IMR-90 (cell line): ENCODE measurements at places on chromosomes 12 and 14. TPM values are rescaled to one million over a fixed set of nuclear protein-coding genes. Genes with fewer than 3 reads are reported as not detected.

Gene KRT74
- total RNA-seq: not detected in 2 replicates

Gene OTUB2
- total RNA-seq: 2.2 and 2.5 TPM in 2 replicates

Gene GPRC5A
- 49.6 and 49.7 TPM in 2 replicates for total RNA-seq

Gene CLEC4A
- 0.28 TPM in 1 of 2 replicates, not detected in the other for total RNA-seq

Gene TMEM132D
- not detected in 2 replicates for total RNA-seq

Gene KLRC1
- not detected in 2 replicates for total RNA-seq

Gene LUM
- total RNA-seq: 46.1 and 50.0 TPM in 2 replicates

Gene DTX1
- not detected in 2 replicates for total RNA-seq

Gene KIF26A
- total RNA-seq: not detected in 2 replicates

Gene ARMH4
- 4.4 and 5.6 TPM in 2 replicates for total RNA-seq

Gene WSCD2
- not detected in 2 replicates for total RNA-seq

DNA sequence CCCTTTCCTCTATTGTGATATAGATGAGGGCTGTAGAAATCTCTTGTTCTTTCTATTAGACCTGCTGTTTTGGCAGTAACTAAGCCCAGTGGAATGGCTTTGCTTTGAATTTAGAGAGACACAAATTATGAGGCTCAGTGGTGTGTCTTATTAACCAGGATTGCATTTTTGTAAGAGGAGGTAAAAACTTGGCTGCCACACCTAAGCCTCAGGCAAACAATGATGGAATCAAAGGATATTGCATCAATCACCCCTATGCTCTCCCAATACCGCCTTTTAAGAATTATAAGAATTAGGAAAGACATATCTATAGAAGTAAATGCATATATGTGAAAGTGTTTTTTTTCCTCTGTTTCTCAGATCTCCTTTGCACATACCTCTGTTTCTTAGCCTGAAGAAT is 63.3 kb downstream of the ACSS3 start:
- H3K4me1 ChIP-seq: no peaks in the 10 kb centered on the region
- no peaks in the 10 kb centered on the region for H3K27me3 ChIP-seq
- no peak overlapping the region for H3K4me3 ChIP-seq
- H3K27ac ChIP-seq: no peak overlapping the region

- H3K27me3 ChIP-seq: no peaks in the 10 kb centered on the region; the same call in 1 of the 2 replicates
- no peak overlapping the region for H3K27ac ChIP-seq
These were observed 91.8 kb downstream of the ESRRB start for GRCh38 chr14:76467711-76468155.

GRCh38 chr12:100753837-100754236 is 40.7 kb upstream of the ANO4 start:
- DNase-seq: peak; percentile 11
- no peak overlapping the region for H3K4me3 ChIP-seq
- H3K4me1 ChIP-seq: no peaks in the 10 kb centered on the region

- no peaks in the 10 kb centered on the region for H3K27me3 ChIP-seq
- DNase-seq: no peak
- no peaks in the 10 kb centered on the region for H3K36me3 ChIP-seq
These were observed 404.2 kb downstream of the RGS6 start for GRCh38 chr14:72336311-72336980.

DNA sequence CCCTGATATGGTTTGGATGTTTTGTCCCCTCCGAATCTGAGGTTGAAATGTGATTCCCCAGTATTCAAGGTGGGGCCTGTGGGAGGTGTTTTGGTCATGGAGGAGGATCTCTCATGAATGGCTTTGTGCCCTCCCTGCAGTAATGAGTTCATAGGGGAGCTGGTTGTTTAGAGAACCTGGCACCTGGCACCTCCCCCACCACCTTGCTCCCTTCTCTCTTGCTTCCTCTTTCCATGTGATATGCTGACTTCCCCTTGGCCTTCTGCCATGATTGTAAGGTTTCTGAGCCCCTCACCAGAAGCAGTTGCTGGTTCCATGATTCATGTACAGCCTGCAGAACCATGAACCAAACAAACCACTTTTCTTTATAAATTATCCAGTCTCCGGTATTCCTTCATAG is 32.6 kb downstream of the CD163L1 start:
- no peak overlapping the region for H3K4me3 ChIP-seq
- H3K27ac ChIP-seq: no peak overlapping the region
- H3K36me3 ChIP-seq: no peaks in the 10 kb centered on the region
- no peaks in the 10 kb centered on the region for H3K4me1 ChIP-seq
- no peak for DNase-seq

DNA sequence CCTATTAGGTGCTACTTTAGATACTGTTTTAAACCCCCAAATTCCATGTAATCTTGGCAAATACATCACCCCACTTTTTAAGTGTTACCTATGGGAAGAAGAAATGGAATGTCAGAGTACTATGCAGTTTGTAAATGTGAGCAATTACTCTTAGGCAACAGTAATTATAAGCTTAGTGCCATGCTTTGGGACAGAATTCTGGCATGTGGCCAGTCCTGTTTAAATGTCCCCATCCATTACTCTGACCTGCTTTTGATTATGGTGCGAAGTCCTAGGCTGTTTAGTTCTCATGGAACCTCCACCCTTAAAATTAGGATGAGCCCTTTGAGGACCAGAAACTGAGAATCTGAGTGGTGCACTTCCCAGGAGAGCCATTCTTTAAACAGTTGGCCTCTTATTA is 321.4 kb upstream of the RGS6 start:
- H3K36me3 ChIP-seq: no peaks in the 10 kb centered on the region
- no peak overlapping the region for H3K27ac ChIP-seq
- no peak overlapping the region for H3K4me3 ChIP-seq
- no peaks in the 10 kb centered on the region for H3K27me3 ChIP-seq

GRCh38 chr14:26328791-26329190 is 269.0 kb downstream of the NOVA1 start:
- no peak for DNase-seq
- H3K27me3 ChIP-seq: no peaks in the 10 kb centered on the region
- H3K4me1 ChIP-seq: no peaks in the 10 kb centered on the region
- no peak overlapping the region for H3K27ac ChIP-seq
- no peak overlapping the region for H3K4me3 ChIP-seq
- H3K36me3 ChIP-seq: no peaks in the 10 kb centered on the region

DNA sequence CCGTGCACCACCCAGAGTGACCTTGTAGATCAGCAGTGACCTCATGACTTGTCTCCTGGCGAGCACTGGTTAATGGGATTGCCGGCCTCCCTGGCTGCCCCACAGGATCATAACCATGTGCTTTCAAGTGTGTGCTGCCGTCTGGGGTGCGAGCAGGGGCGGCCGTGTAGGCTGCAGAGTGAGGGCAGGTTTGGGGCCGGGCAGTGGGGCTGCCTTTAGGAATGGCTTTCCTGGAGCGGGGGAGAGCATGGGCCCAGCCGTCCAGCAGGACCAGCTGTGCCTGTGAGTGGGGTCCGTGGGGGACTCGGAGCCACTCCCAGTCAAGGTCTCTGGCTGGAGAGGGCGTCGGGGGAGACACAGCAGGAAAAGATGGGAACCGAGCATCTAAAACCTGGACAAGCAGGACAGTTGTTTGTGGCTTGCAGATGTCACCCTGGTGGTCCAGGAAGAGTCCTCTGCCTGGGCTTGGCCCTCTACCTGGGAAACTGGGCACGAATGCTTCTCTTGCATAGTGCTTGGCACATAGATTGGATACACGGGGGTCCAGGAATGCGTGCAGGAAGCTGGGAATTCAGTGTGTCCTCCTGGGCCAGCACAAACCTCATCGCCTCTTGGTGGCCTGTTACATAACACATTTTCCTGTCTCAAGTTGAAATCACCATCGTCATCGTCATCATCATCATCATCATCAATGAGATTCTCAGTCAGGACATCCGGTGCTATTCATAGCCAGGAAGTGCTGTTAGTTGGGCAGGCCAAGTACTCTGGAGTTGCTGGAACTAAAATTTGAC is 96.0 kb downstream of the ADGRD1 start:
- no peaks in the 10 kb centered on the region for H3K4me1 ChIP-seq
- no peak overlapping the region for H3K27ac ChIP-seq
- no peaks in the 10 kb centered on the region for H3K36me3 ChIP-seq
- H3K27me3 ChIP-seq: no peaks in the 10 kb centered on the region

- H3K4me3 ChIP-seq: no peak overlapping the region
- no peaks in the 10 kb centered on the region for H3K27me3 ChIP-seq
- H3K27ac ChIP-seq: peak overlapping the region; percentile 54
- peaks cover 21% of the 10 kb centered on the region for H3K4me1 ChIP-seq
These were observed 55.6 kb downstream of the TSPAN9 start for GRCh38 chr12:3132636-3133404.

- no peak overlapping the region for H3K27ac ChIP-seq
- H3K4me3 ChIP-seq: no peak overlapping the region
- no peaks in the 10 kb centered on the region for H3K36me3 ChIP-seq
These were observed 249.1 kb upstream of the FAR2 start for GRCh38 chr12:28899951-28900350.

- no peak overlapping the region for H3K27ac ChIP-seq
- DNase-seq: peak; percentile 2
- H3K4me1 ChIP-seq: no peaks in the 10 kb centered on the region
- peaks cover 14% of the 10 kb centered on the region for H3K27me3 ChIP-seq
- H3K36me3 ChIP-seq: no peaks in the 10 kb centered on the region
These were observed 85.8 kb downstream of the EXOC5 start for GRCh38 chr14:57182760-57183503.

DNA sequence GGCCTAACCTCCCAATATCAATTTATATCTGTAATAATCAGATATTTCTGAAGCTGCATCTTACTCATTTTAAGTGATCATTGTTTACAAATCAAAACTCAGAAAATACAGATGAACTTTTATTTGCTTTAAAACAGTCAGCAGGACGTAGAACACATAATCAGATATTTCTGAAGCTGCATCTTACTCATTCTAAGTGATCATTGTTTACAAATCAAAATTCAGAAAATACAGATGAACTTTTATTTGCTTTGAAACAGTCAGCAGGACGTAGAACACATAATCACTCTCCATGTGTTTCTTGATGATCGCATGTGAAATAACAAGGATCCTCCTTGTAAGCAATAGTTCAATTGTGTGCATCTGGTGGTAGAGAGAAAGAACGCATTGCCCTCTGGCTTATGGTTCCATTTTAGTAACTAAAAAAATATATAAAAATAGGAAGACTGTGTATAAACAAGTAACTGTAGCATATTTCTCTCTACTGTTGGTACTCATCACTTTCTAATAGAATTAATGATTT is 15.0 kb upstream of the TMTC2 start:
- H3K27ac ChIP-seq: no peak overlapping the region
- no peaks in the 10 kb centered on the region for H3K27me3 ChIP-seq
- H3K4me1 ChIP-seq: no peaks in the 10 kb centered on the region
- no peak for DNase-seq
- H3K36me3 ChIP-seq: no peaks in the 10 kb centered on the region

- H3K36me3 ChIP-seq: no peaks in the 10 kb centered on the region
- H3K27ac ChIP-seq: no peak overlapping the region
- no peak overlapping the region for H3K4me3 ChIP-seq
- H3K27me3 ChIP-seq: no peaks in the 10 kb centered on the region
These were observed 12.6 kb upstream of the ACTR6 start for GRCh38 chr12:100187857-100188519.

DNA sequence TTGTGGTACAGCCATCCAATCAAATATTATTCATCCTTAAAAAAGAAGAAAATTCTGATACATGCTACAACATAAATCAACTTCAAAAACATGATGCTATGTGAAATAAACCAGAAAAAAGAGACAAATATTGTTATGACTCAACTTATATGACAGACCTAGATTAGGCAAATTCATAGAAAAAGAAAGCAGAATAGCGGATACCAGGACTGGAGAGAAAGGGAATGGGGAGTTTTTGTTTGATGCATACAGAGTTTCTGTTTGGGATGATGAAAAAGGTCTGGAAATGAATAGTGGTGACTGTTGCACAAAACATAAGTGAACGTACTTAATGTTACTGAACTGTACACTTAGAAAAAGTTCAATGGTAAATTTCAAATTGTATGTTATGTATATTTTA is 82.3 kb downstream of the SPPL3 start:
- no peak overlapping the region for H3K27ac ChIP-seq
- H3K4me3 ChIP-seq: no peak overlapping the region
- no peak for DNase-seq
- no peaks in the 10 kb centered on the region for H3K4me1 ChIP-seq
- H3K27me3 ChIP-seq: no peaks in the 10 kb centered on the region
- no peaks in the 10 kb centered on the region for H3K36me3 ChIP-seq

GRCh38 chr12:79933532-79934264 is 1.2 kb downstream of the PPP1R12A start:
- peaks cover 3% of the 10 kb centered on the region for H3K4me1 ChIP-seq
- peak overlapping the region; percentile 93 for H3K4me3 ChIP-seq
- H3K36me3 ChIP-seq: no peaks in the 10 kb centered on the region
- peak; percentile 6 for DNase-seq
- H3K27me3 ChIP-seq: no peaks in the 10 kb centered on the region

DNA sequence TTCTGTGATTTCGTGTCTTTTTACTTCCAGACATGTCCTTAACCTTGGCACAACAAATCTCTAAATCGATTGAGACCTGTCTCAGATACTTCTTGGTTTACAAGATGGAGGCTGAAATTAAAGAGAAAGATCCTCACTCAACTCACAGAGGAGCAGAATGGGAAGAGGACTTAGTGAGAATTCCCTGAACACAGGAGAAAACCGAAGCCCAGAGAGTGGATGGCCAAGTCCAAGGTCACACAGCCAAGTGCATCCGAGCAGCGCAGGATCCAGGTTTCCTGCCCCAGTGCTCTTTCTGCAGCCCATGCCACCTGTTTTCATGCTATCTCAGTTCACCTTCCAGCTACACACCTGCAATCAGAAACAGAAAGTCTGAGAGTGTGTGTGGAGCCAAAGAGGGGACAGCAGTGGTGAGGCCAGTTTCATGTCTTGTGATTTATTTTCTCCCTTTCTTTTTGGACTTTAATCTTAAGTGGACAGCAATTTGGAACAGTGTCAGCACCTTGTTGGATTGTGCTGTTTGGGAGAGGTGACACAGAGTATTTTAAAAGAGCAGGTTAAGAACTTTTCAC is 22.9 kb upstream of the TCL1B start:
- no peaks in the 10 kb centered on the region for H3K4me1 ChIP-seq
- H3K27ac ChIP-seq: no peak overlapping the region
- H3K4me3 ChIP-seq: no peak overlapping the region
- H3K27me3 ChIP-seq: no peaks in the 10 kb centered on the region; the same call in 1 of the 2 replicates
- no peak for DNase-seq

DNA sequence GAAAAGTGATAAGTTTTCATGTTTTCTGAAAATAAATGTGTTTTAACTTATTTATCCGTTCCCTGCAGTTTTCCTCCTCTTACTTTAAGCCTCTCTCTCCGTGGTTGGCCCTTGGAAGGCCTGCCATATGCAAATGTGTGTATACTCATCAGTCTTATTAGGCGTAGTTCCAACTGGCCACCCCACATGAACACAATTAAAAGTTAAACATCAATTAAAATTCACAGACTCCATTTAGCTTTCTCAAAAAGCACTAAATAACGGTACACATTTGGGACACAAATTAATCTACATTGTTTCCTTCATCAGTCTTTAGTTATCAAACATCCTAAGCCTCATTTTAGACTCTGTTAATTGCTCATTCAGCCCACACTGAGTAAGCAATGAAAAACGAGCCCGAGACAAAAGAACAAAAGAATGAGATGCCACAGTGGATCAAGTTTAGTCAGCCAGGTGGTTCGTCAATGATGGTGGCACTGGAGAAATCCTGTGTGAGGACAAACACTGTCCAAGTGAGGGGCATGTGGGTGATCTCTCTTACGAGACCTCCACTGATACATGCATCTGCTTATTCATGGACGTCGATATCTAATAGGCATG is 76.0 kb upstream of the TMCC3 start:
- no peak overlapping the region for H3K27ac ChIP-seq
- peaks cover 10% of the 10 kb centered on the region for H3K27me3 ChIP-seq
- no peaks in the 10 kb centered on the region for H3K36me3 ChIP-seq
- H3K4me3 ChIP-seq: no peak overlapping the region

- H3K4me1 ChIP-seq: no peaks in the 10 kb centered on the region
- H3K4me3 ChIP-seq: no peak overlapping the region
- no peak overlapping the region for H3K27ac ChIP-seq
- H3K27me3 ChIP-seq: no peaks in the 10 kb centered on the region
- DNase-seq: peak; percentile 43
These were observed 101.0 kb upstream of the FLRT2 start for GRCh38 chr14:85428926-85429325.

- no peak overlapping the region for H3K27ac ChIP-seq
- peaks cover 6% of the 10 kb centered on the region for H3K4me1 ChIP-seq
- no peak for DNase-seq
These were observed 210.1 kb upstream of the EEA1 start for GRCh38 chr12:93139028-93139665.
